Muscle of leg (tissue), 16 donors: ENCODE measurements at places on chromosomes 2 and 18. TPM values are rescaled to one million over a fixed set of nuclear protein-coding genes. Genes with fewer than 3 reads are reported as not detected.

The C2orf66 gene
- polyA plus RNA-seq: 0.09 TPM

The AQP12A gene
- 0.88 TPM for polyA plus RNA-seq

The GKN1 gene
- polyA plus RNA-seq: 0.16 TPM

DNA sequence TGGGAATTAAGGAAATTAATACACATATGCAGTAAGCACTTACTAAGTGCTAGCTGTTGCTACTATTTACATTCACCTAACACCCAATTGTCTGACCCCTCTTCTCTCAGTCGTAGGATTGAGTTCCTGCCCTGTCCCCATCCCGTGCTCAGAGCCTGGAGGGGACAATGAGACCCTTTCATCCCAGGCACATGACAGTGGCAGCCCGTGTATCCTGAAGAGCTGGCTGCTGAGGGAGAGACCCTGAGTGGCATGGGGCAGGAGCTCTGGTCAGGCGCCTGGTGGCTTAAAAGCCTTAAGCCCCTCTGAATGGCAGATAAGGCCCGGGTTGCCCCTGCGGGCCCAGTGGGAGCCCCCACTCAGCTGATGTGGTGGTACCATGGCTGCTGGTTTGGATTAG lies 99.0 kb downstream of the DYSF start:
- DNase-seq: no peak

GRCh38 chr2:32627441-32627813 lies 423 bp upstream of the TTC27 start:
- peak; percentile 68 for DNase-seq

- no peak for DNase-seq
Measured at GRCh38 chr2:76849086-76849485, 673.1 kb downstream of the LRRTM4 start.

DNA sequence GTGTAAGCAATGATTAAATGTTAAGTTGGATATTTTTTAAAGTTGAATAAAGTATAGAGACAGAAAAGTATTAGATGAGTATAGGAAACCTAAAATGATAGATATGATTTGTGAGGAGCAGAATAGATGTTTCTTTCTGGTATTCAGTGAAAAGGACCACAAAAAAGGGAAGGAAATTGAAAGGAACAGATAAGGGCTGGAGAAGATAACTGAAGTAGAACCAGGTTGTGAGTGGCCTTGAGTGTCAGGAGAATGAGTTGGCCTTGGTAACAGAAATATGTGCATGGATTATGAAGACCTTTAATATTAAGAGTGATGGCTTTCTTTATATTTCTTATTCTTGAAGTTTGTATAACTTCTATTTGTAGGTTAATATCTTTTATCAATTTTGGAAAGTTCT lies 543.5 kb downstream of the METTL4 start:
- DNase-seq: no peak

The TTR gene
- 7.4 TPM for polyA plus RNA-seq

DNA sequence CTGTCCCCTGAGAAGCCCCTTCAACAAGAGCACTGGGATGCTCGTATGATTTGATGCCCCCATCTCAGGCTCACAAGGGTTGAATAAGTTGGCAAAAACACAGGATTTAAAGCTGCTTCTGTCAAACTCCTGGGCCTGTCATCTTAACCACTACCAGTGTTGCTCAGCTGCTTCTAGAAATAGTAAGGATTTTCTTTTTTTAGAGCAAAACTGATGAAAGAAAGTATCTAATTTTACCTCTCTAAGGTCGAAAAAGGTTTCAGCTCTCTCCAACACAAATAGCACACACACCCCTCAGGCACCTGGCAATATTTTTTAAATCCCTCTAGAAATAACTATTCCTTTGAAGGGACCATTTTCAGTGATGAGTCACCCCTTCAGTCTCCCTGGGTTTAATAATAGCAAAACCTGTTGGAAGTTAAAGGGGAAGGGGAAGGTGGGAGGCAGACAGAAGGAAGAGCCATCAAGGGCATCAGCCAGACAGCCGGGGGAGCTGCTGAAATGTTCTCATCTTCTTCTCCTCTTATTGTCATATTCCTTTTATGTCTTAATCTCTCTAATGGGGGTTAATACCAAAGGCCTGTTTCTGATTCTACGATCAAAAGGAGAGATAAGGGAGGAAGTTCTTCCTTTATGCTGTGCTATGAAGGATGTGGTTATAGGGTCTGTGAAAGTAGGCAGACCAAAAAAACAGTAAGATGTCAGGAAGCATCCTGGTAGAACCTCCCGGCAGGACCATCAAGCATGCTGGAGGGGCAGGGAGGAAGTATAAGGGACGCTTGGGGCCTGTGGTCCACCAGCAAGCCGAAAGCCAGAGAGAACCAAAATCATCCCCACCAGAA lies 31.9 kb upstream of the SLC35G4 start:
- DNase-seq: no peak

The LRRC30 gene
- polyA plus RNA-seq: 7.0 TPM

The ASPRV1 gene
- polyA plus RNA-seq: 2.7 TPM

The FBXO36 gene
- 2.3 TPM for polyA plus RNA-seq

The OTOF gene
- polyA plus RNA-seq: 8.6 TPM

GRCh38 chr2:200101922-200102321 lies 146.5 kb downstream of the MAIP1 start:
- DNase-seq: peak; percentile 77

DNA sequence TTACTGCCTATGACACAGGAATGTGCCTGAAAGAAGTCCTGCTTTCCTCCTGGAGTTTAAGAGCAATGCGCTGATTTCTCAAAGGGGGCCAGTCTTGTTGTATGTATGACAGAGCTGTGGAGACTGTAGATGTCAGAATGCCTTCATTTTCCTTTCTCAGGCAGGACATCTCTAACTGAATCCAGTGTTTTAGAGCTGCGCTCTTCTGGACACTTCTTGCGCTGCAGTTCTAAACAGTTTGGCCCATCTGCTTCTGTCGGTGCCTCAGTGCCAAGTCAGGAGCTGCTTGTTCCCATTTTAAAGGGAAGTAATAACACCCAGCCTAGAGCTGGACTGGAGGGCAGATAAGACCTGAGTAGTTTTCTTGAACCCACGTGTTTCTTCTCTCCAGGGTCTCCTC lies 91.4 kb downstream of the ESCO1 start:
- no peak for DNase-seq

GRCh38 chr18:24590946-24591345 lies 130.5 kb downstream of the HRH4 start:
- DNase-seq: no peak

The PTPRN gene
- 0.65 TPM for polyA plus RNA-seq

The RND3 gene
- polyA plus RNA-seq: 67.8 TPM

DNA sequence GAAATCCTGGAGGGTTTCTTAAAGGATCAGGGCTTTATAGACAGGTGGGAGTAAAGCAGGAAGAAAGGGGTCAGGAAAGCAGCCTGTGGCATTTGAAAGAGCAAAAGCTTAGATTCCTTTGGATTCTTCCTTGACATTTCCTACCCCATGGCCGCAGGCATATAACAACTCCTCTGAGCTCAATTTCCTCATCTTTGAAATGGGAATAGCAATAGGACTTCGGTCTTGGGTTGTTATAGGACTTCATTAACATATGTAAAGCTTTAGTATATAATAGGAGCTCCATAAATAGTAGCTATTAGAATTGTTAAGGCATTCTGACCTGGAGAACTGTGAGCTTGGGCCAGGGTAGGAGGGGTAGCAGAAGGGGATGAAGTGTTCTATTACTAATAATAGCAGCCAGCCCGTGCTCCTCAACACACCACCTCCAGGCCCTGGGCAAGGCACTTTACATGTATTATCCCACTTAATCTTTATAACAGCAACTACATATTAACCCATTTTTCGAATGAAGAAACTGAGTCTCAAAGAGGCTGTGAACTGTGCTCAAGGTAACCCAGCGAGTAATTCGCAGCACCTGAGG lies 10.6 kb downstream of the ZFP36L2 start:
- no peak for DNase-seq

The DNER gene
- polyA plus RNA-seq: 1.9 TPM

The ARHGAP25 gene
- polyA plus RNA-seq: 4.2 TPM

DNA sequence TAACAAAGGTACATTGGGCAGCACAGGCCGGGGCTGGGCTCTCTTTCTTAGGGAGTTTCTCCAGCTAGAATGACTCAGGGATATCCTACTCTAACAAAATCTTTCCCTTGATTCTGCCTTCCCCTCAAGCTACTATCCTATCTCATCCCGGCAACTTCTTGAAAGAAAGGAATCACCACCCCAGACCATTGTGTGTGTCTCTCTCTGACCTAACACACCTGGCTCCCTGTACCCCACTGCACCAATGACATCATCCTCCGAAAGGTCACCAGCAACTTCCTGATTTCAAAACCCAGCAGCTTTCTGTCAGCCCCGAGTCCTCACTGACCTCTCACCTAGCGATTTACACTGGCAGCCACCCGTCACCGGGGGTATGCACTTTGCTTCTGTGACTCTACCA lies 72.1 kb upstream of the MAP4K4 start:
- DNase-seq: no peak
